ENCODE measurements at places on chromosomes 2 and 18. TPM values are rescaled to one million over a fixed set of nuclear protein-coding genes. Genes with fewer than 3 reads are reported as not detected.

- DNase-seq, result no peak
Observed at GRCh38 chr2:24272907-24273306, 87.4 kb downstream of the ITSN2 start.

DNA sequence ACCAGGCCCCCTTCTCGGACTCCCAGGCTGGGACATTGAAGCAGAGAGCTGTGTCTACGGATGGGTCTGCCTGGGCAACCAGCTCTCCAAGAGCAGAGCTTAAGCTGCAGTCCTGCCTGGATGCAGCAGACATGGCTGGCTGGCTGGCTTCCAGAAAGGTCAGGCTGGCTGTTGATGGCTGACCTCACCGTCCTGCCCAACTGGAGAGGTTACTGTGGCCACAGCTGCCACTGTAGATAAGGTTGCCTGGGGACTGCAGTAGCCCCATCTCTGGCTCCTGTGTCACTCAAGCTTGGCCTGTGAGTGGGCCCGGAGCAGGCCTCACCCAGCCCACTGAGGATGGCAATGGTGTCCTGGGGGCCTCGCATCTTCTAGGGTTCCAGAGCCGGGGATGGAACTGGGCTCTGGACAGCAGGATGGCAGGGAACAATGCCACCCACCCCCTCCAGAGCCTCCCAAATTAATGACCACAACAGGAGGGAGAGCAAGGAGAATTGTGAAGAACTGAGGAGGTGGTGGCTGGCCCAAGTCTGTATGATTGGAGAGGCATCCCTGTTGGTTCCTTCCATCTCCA is 37.0 kb upstream of the FOSL2 start:
- no peak for DNase-seq

DNA sequence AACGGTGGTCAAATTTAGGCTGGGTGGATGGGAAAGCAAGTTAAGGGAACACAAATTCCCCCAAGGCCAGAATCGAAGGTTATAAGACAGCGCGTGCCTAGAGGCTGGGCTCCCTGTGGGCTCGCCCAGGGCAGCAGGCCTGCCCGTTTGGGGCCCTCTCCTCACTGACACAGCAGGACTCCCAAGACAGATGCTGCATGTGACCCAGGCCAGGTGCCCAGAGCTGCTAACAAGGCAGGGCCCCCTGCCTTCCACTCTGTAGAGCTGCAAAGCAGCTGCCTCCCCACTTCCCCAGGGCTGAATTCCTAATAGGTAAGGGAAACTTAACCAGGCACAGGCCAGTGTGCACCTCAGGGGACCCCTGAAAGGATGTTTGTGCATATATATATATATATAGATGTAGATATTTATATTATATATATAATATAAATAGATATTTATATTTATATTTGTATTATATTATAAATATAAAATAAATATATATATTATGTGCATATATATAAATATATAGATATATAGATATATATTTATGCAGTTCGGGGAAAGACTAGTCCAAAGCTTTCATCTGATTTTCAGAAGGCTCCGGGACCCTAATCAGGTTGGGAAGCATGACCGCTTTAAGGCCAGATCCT is 43.7 kb downstream of the TMEM37 start:
- DNase-seq, result no peak

DNA sequence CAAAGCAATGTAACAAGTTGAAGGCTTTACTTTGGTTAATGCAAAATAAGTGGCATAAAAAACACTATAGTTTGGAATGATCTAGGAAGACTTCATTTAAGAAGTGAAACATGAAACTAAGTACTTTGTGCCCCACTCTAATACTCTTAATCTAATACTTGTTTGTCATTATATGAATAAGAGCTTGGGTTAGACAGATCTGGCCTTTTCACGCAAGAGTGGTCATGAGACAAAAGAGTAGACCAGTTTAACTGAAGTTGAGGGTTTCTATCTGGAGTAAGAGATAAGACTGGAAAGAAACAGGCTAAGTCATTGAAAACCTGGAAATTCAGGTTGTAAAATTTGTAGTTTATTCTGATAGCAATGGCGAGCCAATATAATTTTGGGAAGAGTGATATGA is 2.8 kb downstream of the SLC30A6 start:
- no peak for DNase-seq

The RGPD4 gene
- total RNA-seq, result under 0.01 TPM

The FBXO41 gene
- total RNA-seq, result 6.7 TPM

DNA sequence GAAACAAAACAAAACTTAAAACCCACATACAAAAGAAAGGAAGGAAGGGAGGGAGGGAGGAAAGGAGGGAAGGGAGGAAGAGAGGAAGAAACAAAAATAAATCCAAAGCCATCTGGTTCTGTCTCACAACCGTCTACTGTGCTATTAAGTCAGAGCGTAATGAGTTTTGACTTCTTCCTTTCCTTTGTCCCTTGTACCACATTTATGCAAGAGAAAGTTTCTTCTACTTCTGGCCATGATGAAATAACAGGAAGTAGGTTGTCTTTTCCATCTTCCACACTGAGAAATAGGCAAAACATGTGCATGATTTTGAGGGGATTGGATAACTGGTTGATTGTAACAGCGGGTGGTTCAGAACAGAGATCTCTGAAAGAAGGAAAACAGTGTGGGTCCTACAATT is 121.4 kb downstream of the CTAGE1 start:
- no peak for DNase-seq

DNA sequence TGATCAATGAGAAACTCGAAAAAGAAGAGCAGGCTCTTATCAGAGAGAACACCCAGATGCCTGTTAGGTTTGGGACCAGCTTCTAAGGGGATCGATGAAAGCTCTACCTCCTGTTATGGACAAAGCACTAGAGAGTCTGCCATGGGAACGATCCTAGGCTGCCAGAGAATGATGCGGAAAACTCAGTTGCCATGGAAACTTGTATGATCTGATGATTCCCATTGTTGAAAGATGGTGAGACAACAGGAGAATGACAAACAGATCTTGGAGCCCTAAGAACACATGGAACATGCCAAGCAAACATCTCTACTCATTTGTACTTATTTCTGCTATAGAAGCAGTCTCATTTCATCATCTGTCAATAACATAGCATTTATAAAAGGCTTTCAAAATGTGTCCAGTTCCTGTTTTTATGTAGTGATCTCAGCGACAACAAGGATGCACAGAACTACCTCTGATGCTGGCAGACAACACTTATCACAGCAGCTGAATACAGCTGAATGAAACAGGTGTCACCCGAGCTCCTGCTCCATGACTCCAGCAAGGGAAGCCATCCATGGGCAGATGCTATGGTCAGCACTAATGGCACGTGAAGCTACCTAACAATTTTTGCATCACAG is 59.6 kb downstream of the NCKAP5 start:
- no peak for DNase-seq

- no peak for DNase-seq
Observed at GRCh38 chr18:37393945-37394609, 171.5 kb downstream of the CELF4 start.

DNA sequence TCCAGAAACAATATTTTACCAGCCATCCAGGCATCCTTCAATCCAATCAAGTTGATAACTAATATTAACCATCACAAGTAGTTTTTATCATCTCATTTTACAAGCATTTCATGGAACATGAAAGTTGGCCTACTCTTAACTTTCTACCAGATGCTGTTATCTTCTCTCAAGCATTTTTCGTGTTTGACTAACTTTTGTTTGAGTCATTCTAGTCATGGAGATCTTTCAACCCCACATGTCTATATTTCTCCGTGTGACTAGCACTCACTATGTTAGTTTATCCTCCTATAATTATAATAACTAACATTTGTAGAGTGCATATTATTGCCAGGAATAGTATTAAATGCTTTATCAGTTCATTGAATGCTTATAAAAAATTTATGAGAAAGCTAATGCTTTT is 307.0 kb upstream of the CWC22 start:
- DNase-seq, result no peak

The STK39 gene
- 36.8 TPM for total RNA-seq

The SRD5A2 gene
- not detected for total RNA-seq

DNA sequence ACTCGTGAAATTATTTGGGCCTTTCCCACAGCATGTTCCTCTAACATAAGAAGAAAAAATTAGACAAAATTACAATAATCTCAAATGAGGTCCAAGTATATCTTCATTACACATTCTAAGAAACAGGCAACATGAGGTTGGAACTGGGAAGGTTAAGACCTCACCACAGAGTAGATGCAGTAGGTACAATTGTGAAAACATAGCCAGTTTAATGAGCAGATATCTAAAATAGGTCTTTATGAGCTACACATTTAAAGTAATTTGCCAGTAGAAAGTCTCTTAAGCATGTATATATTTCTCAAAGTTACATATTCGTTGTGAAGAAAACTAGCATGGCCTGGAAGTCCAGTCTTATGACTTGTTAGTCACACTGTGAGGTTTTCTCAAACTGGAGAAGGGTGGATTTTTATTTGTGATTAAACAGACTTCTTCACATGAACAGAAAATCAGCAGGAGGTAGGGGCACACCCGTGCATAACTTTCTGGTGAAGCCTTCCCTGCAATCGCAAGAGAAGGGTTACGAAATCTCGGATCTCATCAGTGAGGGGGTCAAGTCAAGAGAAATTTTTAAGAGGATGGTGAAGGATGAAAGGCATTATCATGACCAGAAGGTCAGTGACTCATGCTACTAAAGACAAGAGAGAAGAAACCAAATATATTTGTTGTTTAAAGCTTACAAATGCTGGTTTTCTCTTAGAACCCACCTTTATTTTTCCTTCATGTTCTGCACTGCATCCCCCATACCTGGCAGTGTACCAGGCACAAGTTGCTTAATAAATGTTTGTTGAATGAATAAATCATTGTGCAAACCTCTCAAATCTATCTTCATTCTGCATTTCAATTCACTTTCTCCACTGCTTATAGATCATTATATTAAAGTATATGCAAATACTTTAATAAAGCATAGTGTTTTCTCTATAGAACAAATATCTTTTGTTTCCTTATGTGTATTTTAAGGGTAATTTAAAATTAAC is 5.1 kb upstream of the RAB27B start:
- DNase-seq, result peak; percentile 94

- peak; percentile 70 for DNase-seq
Observed at GRCh38 chr2:133780099-133780996, 212.1 kb upstream of the NCKAP5 start.

The CCDC85A gene
- not detected for total RNA-seq

- DNase-seq, result peak; percentile 66
Observed at GRCh38 chr2:28656937-28657615, 94.6 kb upstream of the PPP1CB start.

GRCh38 chr2:88281302-88282217 is 111.4 kb downstream of the THNSL2 start:
- DNase-seq, result no peak

GRCh38 chr2:129101186-129101585 is 782.5 kb upstream of the HS6ST1 start:
- no peak for DNase-seq

GRCh38 chr18:29862824-29863223 is 1179.7 kb downstream of the DSC3 start:
- DNase-seq, result no peak

DNA sequence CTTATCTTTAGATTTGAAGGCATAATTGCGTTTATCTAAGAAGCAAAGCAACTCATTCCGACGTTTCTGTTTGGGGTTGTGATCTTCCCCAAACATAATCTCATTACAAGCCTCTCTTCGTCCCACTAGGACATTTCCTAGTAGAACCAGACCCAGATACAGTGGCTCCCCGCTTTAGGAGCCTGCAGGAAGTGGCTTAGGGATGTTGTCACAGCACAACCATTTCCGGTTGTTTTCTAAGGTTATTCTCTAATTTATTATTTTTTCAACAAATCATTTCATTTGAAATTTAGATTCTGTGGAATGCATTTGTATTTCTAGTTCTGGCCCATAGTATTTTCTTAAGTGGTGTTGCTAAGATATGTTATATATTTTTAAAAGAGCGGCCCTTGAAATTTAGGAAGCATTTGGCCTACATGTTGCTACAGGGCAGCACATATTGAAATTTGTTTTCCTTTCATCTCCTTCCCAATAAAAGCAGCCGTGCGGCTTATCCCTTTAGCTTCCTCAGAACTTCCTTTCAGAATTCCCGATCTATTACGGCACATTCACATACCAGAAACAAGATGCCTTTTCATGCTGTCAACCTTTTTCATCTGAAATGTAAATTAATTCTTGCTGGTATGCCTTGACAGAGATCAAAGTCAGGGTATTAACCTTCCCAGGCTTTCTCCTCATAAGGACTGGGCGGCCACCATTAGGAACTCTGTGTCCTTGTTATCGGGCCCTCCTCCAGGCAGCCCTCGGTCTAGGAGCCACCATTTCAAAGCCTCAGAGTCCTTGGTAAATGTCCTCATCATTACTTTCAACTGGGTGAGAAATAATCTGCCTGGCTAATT is 210.9 kb upstream of the SP5 start:
- no peak for DNase-seq

DNA sequence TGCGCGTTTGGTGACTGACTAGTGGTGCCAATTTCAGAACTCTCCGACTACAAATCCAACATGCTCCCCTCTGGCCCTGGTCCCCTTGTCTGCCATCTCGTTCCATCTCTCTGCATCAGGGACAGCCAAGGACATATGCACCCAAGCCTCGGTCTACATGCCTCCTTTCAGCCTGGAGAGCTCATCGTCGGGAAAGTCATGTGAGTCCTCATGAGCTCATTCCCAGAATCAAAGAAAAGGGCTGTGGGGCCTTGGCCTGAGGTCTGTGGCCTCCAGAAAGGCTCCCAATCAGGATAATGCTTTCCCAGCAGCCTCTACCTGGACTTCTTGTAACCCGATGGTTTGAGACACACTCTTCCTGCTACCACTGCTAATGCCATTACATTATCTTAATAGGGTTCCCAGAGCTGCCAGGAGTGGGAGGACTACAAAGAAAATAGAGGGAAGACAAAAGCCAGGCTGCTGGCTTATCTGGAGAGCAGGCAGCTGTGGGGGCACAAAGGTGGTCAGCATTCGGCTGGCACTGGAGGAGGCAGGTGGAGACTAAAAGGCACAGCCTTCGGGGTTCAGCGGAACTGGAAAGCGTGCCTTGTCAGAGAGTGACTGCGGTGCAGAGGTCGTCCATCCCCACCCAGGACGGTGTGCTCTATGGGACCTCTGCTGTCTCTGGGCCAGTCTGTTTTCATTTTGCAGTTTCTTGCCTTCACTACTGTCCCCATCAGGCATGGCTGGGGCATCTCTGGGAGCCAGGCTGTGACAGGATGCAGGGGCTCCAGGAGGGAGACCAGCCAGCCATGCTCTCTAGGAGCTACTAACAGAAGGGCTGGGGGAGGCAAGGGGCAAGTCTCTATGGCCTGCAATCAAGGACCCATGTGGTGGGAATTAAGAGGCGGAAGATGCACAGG is 104.4 kb upstream of the SMAD2 start:
- no peak for DNase-seq

DNA sequence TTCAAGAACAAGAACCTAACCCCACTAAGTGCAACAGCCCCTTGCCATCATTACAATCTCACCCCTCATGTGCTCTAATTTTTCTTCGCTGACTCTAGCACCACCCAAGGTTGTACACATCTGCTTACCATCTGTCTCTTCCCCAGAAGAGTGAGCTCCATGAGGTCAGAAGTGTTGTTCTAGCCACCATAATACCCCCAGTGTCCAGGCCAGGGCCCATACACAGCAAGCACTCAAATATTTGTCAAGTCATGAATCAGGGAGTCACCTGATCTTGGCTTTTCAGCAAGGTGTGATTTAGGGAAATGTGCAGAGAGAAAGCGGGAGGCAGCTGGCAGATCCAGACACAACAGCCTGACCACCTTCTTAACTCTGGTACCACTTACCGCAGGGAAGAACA is 5.7 kb downstream of the ERCC3 start:
- no peak for DNase-seq

GRCh38 chr2:212097001-212097400 is 441.6 kb downstream of the ERBB4 start:
- DNase-seq, result peak; percentile 1

The COL4A4 gene
- not detected for total RNA-seq

The CNRIP1 gene
- under 0.01 TPM for total RNA-seq

The USP14 gene
- total RNA-seq, result 29.0 TPM

All from mammary epithelial cell (primary cell).